ENCODE measurements at places on chromosomes 16 and 17. TPM values are rescaled to one million over a fixed set of nuclear protein-coding genes. Genes with fewer than 3 reads are reported as not detected.

GRCh38 chr16:87728026-87728425 is 37.8 kb downstream of the KLHDC4 start:
- H3K4me1 ChIP-seq = peaks cover 46% of the 10 kb centered on the region
- DNase-seq = no peak
- H3K36me3 ChIP-seq = peaks cover 12% of the 10 kb centered on the region
- no peak overlapping the region for H3K4me3 ChIP-seq
- H3K27me3 ChIP-seq = no peaks in the 10 kb centered on the region
- no peak overlapping the region for H3K27ac ChIP-seq

DNA sequence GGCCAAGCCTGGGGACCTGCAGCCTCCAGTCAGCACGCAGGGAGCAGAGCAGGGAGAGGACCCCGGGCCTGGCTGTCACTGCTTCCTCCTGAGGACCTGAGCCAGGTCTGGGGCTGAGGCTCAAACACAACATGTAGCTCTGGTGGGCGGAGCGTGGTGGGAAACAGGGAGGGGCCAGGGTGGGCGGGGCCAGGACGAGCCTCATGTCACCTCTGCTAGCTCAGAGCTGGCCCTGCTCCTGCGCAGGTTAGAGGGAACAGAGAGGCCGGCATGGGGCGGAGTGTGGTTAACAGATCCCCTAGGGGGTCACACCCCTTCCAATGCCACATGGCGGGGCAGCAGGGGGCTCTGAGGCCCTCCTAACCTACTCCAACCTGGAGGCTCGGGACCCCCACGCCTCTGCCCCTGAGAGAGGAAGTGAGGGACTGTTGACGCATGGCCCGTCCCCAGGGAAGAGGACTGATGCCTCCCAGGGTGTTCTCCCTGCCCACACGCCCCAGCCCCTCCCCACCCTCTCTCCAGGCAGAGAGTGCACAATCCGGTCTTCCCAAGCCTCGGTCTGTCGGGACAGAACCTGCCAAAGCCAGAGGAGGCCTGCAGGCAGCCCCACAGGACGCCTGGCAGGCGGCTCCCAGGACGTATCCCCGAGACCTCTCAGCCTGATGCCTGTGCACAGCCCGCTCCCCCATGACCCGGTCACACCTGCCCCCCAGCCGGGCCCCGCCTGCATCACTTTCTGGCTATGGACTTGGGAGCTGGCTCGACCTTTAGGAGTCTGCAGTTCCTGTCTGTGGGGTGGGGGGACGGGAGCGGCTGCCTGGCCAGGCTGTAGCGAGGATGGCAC is 15.2 kb downstream of the PIEZO1 start:
- H3K27ac ChIP-seq = no peak overlapping the region
- DNase-seq = no peak
- peaks cover 25% of the 10 kb centered on the region for H3K4me1 ChIP-seq
- H3K27me3 ChIP-seq = no peaks in the 10 kb centered on the region

Gene CCDC144A
- total RNA-seq = 1.5 TPM

DNA sequence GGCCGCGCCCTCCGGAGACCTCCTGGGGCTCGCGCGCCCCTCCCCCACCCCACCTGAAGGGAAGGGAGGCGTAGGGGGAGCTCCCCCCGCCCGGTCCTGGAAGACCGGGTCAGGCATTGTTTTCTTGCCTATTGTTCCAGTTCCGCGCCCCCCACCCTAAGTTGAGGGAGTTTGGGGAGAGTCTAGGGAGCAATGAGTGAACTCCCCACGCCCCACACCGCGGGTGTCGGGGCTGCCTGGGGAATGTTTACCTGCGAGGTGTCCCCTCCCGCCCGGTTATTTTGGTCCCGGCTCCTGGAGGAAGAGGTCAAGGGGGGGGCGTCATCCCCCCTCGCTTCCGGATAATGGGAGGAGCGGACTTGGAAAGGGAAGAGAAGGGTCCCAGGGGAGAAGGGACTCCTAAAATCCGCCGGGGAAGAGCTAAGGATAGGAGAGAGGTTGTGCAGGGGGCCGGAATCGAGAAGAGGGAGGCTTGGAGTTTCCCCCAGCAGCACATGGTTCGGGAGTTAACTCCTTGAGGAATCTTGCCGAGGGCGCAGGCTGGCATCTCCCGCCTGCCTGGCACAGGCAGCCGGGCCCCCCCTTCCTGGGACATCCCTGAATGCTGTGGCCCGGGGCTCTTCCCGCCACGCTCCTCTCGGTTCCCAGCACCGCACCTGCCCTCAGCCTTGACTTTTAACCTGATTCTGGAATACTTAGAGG is 881 bp downstream of the MLLT6 start:
- peaks cover 25% of the 10 kb centered on the region for H3K36me3 ChIP-seq
- H3K27me3 ChIP-seq = no peaks in the 10 kb centered on the region
- H3K4me1 ChIP-seq = peaks cover 62% of the 10 kb centered on the region
- peak overlapping the region; percentile 99 for H3K4me3 ChIP-seq
- peak overlapping the region; percentile 94 for H3K27ac ChIP-seq
- DNase-seq = no peak

- H3K36me3 ChIP-seq = no peaks in the 10 kb centered on the region
- no peak for DNase-seq
- H3K27ac ChIP-seq = no peak overlapping the region
- H3K27me3 ChIP-seq = peaks cover 80% of the 10 kb centered on the region
Observed at GRCh38 chr17:48738803-48739526, 10.4 kb upstream of the HOXB13 start.

GRCh38 chr17:2222301-2222700 is 81.3 kb downstream of the SMG6 start:
- no peak for DNase-seq
- no peak overlapping the region for H3K27ac ChIP-seq
- no peaks in the 10 kb centered on the region for H3K36me3 ChIP-seq
- peaks cover 35% of the 10 kb centered on the region for H3K4me1 ChIP-seq
- peak overlapping the region; percentile 62 for H3K4me3 ChIP-seq

GRCh38 chr17:79618383-79619067 is 7.7 kb upstream of the RBFOX3 start:
- H3K27me3 ChIP-seq = peaks cover 37% of the 10 kb centered on the region
- no peaks in the 10 kb centered on the region for H3K4me1 ChIP-seq
- H3K36me3 ChIP-seq = no peaks in the 10 kb centered on the region
- DNase-seq = peak; percentile 22

Gene SMIM22
- not detected for total RNA-seq

Measured in natural killer cell treated with Interleukin-12 subunit alpha and Interleukin-12 subunit beta and Interleukin-15 and Interleukin-18, amount 100 ng/mL, for 72 hours (primary cell).